ENCODE measurements at places on chromosomes 3 and 15.

GRCh38 chr15:31483053-31483985, 156.7 kb downstream of the KLF13 start:
- no peak for DNase-seq

GRCh38 chr3:20056725-20057611, 16.7 kb downstream of the KAT2B start:
- DNase-seq = no peak

GRCh38 chr15:31442699-31443111, 116.1 kb downstream of the KLF13 start:
- DNase-seq = no peak

GRCh38 chr3:186967686-186968085, 37.4 kb downstream of the ST6GAL1 start:
- DNase-seq = no peak

DNA sequence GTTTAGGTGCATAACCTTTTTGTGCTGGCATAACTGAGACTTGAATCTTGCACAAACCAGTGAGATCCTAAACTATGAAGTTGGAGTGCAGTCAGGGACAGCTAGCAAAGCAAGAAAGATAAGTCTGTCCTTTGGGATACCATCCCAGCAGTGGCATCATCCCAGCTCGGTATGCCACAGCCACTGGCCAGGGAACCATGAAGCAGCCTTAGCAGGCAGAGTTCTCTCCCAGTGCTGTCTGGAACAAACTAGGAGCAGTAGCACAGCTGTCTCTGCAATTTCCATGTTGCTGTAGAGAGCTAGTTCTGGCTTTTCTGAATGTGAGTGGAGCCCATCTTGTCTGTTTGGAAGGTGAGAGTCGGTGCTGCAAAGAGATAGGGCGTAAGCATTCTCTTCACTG, 130.3 kb downstream of the DTWD1 start:
- no peak for DNase-seq

GRCh38 chr3:193418576-193419373, 40.2 kb upstream of the ATP13A5 start:
- no peak for DNase-seq

GRCh38 chr15:91290553-91290952, 190.5 kb downstream of the SV2B start:
- no peak for DNase-seq

DNA sequence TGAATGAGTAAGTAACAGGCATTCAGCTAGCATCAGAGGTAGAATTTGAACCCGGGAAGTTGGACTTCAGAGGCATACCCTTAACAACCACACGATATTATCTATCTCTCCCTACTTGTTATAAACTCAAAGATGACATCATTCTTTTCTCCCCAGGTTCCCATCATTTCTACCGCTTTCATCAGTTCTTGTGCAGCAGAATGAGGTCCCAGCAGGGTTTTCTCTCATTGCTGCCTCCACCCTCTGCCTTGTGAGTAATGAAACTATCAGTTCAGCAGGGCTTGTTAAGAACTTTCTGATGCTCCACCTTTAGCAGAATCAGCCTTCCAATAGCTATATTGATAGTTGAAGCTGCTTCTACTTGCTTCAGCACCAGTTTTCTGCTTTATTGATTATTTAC, 487.5 kb upstream of the KCNMB2 start:
- no peak for DNase-seq

GRCh38 chr3:82587174-82587573, 825.7 kb upstream of the GBE1 start:
- no peak for DNase-seq

- no peak for DNase-seq
Observed at GRCh38 chr3:52431459-52432223, 13.3 kb downstream of the SEMA3G start.

DNA sequence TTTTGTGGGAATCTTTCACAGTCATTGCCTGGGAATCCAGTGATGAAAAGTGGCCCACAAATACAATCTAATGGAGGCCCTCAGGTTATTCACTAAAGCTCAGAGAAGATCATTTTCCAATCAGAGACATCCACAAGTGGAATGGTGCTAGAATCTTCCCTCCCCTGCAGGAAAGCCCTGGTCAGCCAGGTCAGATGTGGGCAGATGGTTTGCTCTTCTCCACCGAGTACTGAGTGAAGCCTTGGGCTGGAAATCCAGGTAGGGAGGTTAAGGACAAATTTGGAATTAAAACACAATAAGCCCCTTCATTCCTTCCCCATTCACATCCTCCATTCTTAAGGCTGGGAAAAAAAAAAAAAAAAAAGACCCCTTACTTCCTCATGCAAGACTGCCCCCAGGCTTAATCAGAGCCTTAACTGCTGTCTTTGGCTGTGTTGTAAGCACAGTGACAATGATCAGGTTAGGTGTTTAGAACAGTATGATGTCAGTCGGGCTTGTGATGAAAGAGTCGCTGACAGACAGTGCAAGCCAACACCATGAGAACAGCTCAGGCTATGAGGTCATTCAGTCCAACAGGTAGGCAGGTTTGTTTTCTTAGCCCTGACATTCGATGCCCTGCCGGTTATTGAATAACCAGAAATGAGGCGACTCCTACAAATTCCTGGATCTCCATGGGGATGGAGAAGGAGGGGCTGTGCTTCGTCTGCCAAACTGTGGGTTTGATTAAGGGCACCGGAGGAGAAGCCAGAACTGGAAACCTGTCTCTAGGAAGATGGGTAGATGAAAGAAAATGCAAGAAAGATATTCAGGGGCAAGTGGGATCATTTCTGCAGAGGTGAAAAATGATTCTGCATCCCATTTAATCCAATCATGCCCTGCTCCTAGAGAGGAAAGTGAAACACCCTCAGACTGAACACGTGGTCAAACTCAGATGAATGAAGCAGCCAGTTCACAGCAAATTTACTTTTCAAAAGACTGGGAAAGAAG, 23.5 kb upstream of the HES1 start:
- no peak for DNase-seq

DNA sequence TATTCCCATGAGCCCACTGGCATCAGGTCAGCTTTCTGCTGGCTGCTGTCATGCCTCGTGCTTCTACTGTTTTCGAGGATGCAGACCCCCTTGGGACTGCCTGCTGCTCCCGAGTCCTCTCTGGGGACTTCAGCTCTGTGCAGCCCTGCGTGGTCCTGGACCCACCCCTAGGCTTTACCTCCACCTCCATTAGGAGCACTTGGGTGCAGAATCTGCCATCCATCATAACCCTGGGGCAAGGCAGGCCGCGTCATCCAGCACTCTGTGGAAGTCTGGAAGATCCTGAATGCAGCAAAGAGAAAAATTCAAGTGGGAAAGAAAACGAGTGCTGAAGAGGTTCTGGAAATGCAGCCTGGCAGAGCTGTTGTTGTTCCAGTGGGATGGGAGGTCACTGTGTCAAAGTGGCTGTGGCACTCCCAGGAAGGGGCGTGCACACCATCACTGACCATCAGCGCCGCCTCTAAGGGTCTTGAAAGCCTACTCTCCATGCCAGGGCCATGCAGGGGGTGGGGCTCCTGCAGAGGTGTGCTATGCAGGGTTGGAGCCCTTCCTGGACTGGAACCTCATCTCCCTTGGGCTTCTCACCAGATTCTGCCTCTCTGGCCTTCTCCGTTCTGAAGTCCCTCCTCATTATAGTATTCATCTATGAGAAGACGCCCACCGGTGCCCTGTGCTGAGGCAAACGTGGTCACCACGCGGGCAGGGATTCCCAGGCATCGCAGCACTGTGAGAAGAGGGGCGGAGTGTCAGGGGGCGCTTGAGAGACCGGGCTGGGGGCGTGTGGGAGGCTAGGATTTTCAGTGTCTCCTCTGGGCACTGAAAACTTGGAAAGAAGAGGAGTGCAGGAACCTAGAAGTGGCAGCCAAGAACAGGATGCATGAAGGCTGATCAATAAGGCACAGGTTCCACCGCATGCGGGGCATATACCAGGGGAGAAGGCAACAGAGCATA, 12.5 kb downstream of the EPB42 start:
- no peak for DNase-seq

DNA sequence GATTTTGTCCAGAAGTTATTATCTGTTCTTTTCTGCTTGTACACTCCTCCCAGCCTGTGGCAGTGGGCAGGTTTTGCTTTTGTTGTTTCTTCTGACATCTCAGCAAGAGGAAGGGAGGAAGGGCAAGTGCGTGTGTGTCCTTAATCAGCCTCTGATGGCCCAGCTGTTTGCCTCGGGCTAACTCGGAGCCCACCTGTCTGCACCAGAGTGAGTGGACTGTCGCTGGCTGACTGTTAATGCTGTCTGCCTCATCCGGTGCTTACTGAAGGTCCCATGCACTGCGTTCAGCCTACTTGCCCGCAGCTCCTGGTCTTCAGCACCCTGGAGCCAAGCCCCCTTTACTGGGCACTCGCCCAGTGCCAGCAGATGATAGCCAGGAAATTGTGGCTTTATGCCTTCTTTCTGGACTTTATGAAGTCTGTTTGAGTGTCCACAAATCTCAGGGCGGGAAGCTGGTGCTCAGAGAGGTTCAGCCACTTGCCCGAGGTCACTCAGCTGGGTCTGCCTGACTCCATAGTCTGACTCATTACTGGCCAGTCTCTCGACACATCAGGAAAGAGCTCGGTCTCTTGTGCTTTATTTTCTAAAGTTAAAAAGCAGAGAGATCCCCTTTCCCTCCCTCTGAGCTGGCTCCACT, 89.5 kb downstream of the CHRNA7 start:
- DNase-seq = no peak

DNA sequence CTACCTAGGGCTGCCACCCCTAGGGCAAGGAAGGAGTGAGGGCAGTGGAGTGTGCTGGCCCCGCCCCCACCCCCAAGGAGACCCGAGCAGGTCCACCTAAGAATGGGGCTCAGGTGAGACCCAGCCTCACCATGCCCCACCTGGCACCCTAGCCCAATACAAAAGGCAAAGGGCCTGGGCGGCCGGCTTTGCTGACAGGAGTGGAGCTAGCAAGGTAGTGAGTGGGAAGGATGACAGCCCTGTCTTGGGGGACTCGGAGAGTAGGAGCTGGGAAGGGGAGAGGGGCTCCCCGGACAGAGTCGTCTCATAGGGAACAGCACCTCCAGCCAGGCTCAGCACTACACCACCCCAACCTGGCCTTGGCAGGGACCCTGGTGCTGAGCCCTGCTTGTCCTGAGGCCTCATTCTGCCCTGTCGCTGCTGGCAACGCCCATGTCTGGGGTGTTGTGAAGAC, 12.1 kb downstream of the C15orf39 start:
- no peak for DNase-seq

DNA sequence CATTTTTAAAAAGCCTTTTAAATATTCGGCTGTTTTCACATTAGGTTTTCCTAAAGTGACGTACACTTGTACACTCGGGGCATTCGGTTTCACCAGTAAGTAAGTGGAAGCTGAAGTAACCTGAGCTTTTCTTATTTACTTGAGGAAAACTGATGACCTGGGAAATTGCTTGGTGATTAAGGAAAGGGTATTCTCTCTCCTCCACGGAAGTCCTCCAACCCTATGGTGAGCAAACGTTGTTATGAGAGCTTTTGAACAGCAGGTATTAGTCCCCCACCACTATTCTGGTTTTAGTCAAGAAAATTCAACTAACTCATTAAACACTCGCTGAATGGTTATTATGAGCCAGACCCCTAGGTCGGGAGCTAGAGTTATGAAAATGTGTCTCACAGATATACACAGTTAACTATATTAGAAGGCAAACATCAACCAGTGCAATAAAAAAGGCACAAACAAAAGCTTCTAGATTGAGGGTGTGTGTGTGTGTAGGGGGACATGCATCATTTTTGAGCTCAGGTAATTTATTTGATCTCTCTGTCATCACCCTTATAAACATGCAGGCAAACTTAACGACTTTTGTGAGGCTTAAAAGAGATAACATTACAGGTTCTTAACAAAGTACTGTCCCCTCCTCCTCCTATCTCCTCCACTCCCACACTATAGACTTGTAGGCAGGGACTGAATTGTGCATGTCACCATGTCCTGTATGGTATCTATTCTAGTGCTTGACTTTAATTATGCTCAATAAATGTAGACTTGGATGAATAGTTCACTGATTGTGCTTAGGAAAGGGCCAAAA, 143.3 kb upstream of the MB21D2 start:
- no peak for DNase-seq

- DNase-seq = no peak
Observed at GRCh38 chr3:170589113-170589512, 3.2 kb upstream of the SLC7A14 start.

GRCh38 chr15:38029736-38030135, 95.3 kb downstream of the TMCO5A start:
- no peak for DNase-seq

DNA sequence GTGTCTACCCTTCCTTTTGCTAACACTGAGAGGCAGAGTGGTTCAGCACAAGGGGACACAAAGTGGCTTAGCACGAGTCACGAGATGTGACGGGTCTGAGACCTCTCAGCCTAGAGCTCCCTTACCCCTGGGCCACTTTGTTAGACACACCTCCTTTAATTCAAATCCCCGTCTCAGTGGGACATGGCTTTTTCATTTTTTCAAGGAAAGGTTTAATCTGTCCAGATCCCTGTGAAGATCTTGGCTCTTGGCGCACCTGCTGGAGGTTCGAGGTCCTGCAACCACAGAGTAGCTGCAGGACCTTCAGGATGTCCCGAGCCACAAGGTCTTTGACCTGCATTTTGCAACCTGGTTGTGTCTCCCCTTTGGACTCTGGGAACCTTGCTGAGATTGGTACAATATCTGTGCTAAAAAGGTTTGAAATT, 52.0 kb downstream of the LPP start:
- DNase-seq = no peak

DNA sequence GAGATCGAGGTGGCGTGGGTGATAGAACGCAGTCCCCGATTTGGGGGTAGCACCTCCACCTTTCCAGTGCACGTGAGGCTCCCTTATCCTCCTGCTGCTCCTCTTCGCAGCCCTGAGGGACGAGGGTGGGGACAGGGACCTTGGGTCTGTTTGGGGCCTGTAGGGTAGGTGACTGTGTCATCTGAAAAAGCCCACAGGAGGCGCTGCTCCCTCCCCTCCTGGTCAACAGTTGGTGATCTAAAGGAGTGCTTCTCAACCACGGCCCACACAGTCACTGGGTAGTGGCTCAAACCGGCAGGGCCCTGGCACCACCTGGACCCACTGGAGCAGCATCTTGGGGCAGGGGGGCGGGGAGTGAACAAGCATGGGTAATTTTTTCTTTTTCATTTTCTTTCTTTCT, 7.1 kb downstream of the LRRK1 start:
- no peak for DNase-seq

GRCh38 chr15:87144775-87145174, 1065.1 kb downstream of the AGBL1 start:
- DNase-seq = no peak

GRCh38 chr3:131620977-131621376, 118.2 kb upstream of the MRPL3 start:
- DNase-seq = no peak

GRCh38 chr3:59566481-59566975, 516.7 kb upstream of the CFAP20DC start:
- no peak for DNase-seq

DNA sequence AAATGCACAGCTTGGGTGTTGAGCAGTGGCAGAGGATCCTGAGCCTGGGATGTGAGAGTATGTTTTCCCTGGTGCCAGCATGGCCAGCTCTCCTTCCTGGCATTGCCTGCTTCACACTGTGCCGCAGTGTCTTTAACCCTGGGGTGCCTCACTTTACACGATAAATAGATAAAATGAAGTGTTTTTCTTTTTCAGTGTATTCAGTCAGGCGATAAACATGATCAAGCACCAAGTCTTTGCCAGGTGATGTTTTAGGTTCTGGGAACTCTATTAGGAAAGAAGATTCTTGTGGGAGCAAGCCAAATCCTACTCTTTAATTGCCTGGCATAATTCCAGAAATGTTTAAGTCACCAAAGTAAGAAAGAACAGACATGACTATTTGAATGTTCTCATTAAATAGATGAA, 14.0 kb downstream of the ABHD6 start:
- no peak for DNase-seq

GRCh38 chr3:30486368-30486767, 120.0 kb upstream of the TGFBR2 start:
- no peak for DNase-seq

GRCh38 chr15:98791046-98791701, 142.8 kb downstream of the IGF1R start:
- no peak for DNase-seq
